ENCODE measurements at places on chromosomes 13 and 19. TPM values are rescaled to one million over a fixed set of nuclear protein-coding genes. Genes with fewer than 3 reads are reported as not detected.

The FUT2 gene
- total RNA-seq = not detected

The FRY gene
- total RNA-seq = 2.4 TPM

The GRIN3B gene
- not detected for total RNA-seq

The ZNF625 gene
- 2.5 TPM for total RNA-seq

The SMIM44 gene
- total RNA-seq = not detected

The CYP2A6 gene
- total RNA-seq = not detected

The IRGC gene
- total RNA-seq = not detected

The ANGPTL4 gene
- total RNA-seq = 2.3 TPM

The SLC25A41 gene
- 0.24 TPM for total RNA-seq

The GJB6 gene
- 0.99 TPM for total RNA-seq

The LAIR1 gene
- 9.4 TPM for total RNA-seq

Measured in activated T-helper 1 cell treated with anti-CD3 and anti-CD28 coated beads, Interleukin-12 subunit alpha, Interleukin-12 subunit beta, Interleukin-2, Interleukin-4 antibody, amounts not matched to agents 30 ng/mL and 10 ng/mL and 1 ng/mL, durations not matched to agents 14 hours and 24 hours and 36 hours (primary cell).